Activated naive CD8-positive, alpha-beta T cell treated with anti-CD3 and anti-CD28 coated beads, Interleukin-2, amount 50 U/mL, for 24 hours (primary cell): ENCODE measurements at places on chromosomes 13 and 19.

DNA sequence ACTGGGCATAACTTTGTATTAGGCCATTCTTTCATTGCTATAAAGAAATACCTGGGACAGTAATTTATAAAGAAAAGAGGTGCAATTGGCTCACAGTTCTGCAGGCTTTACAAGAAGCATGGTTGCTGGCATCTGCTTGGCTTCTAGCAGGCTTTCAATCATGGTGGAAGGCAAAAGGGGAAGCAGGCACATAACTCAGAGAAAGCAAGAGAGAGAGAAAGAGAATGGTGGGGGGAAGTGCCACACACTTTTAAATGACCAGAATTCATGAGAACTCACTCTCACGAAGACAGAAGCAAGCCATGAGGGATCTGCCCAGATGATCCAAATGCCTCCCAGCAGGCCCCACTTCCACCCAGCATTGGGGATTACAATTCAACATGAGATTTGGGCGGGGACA is 179.7 kb downstream of the SPRY2 start:
- DNase-seq: no peak

- no peak for DNase-seq
These were observed 157.2 kb downstream of the MYO16 start for GRCh38 chr13:108786456-108787200.

DNA sequence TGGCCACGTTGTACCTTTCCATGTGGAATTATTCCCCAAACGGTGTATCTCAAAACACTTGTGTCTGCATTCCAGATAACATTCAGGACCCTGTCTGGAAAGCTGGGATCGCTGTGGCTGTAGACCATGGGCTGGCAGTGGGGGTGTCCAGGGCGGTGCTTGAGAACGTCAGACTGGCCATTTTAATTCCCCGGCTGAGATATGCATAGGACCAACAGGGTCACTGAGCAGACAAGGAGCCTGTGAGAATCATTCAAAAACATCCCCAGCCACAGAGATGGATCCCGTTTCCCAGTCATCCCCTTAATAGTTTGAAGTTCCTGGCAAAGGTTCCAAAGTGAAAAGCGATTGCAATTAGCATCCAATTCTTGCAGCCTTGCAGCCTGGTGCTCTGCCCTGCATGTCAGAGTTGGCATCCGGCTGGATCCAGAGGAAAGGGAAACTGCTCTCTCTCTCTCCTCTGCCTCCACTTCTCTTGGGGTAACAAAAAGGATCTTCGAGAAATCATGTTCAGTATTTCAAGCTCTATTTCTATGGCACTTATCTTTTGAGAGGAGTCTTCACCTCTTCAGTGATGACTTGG is 41.6 kb downstream of the IFT88 start:
- DNase-seq: no peak

- no peak for DNase-seq
These were observed 89.2 kb downstream of the PTPRS start for GRCh38 chr19:5251096-5252065.

DNA sequence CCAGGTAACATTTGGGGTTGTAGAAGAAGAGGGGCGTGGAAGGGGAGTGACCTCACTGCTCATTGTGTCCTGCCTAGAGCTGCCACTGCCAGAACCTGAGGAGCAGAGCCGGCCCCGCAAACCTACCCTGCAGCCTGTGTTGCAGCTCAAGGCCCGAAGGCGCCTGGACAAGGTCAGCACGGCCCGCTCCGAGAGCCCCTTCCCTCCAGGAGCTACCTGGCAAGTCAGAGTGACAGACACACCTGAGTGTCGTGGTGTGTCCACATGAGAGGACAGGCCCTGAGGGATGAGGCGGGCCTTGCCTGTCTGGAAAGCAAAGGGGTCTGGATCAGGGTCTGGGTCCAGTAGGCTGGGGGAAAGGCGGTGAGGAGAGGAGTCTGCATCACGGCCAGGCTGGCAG is 6.8 kb downstream of the KMT2B start:
- DNase-seq: no peak

DNA sequence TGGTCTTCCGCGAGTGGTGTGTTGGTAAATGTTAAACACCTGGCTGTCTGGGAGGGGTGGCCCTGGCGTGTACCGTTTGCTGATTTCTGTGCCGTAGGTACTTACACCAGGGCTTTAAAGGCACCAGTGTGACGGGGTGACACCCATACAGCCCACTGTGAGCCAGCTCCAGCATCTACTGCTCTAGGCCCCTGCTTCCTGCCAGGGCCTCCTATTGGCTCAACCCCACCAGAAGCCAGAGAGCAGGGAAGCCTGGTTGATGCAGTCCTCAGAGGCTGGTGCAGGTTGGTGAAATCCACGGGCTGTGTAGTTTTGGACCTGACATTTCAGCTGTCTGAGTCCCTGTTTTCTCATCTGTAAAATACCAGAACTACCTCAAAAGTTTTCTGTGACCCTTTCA is 30.4 kb downstream of the ARHGEF7 start:
- DNase-seq: no peak

DNA sequence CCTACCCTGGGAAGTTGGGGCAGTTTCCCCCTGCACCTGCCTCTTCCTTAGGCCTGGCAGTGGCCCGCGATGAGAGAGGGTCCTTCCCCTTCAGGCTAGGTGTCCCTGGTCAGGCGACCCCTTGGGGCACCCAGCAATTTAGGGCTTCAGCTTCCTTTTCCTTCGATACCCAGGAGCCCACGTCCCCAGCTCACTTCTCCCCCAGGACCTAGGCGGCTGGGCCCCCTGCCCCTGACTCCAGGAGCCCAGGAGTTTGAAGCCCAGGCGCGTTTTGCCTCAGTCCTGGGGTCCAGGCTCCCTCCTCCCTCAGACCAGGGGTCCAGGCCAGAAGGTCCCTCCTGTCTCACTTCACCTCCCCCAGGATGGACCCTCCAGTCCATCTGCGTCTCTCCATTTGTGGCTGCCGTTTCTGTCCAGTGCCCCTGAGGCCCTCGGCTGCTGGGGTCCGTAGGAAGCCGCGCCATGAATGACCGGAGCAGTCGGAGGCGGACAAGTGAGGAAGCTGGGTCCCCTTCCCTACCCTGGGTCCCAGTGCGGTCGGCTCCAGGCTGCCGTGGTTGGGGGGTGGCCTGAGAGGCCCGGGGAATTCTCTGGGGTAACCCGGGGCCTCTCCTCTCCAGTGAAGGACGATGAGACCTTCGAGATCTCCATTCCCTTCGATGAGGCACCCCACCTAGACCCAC is 714 bp downstream of the CCDC106 start:
- DNase-seq: no peak

- no peak for DNase-seq
These were observed 8.3 kb upstream of the CDC42EP5 start for GRCh38 chr19:54481326-54481930.

- DNase-seq: peak; percentile 88
These were observed 4.5 kb upstream of the IL12RB1 start for GRCh38 chr19:18091217-18091608.

DNA sequence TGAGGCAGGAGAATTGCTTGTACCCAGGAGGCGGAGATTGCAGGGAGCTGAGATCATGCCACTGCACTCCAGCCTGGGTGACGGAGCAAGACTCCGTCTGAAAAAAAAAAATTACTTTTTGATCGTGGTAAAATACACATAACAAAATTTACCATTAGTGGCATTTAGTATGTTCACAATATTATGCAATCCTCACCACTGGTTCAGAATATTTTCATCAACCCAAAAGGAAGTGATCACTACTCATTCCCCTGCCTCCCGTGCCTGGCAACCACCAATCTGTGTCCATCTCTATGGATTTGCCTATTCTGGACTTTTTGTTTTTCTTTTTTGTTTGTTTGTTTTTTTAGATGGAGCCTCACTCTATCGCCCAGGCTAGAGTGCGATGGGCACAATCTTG is 1.2 kb upstream of the PALM3 start:
- no peak for DNase-seq

DNA sequence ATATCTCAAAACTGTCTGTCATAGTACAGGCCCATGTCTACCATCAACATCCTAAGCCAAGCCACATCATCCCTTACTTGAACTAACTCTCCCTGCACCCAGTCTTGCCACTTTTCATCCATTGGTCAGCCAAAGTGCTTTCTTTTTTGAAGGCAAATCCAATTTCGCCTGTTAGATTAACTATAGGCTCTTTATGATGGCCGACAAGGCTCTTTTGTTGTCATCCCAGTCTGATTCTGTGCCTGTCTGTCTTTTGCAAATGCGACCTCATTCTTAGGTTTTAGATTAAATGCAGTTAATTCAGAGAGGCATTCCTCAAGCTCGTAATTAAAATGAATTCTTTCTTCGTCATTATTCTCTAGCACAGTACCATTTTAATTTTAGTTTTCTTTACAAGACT is 148.3 kb downstream of the HS6ST3 start:
- DNase-seq: no peak

GRCh38 chr13:110640591-110641029 is 25.3 kb downstream of the NAXD start:
- no peak for DNase-seq
